ENCODE measurements at places on chromosomes 11 and 22. TPM values are rescaled to one million over a fixed set of nuclear protein-coding genes. Genes with fewer than 3 reads are reported as not detected.

TRPC6 gene
- total RNA-seq = 21.4 TPM

MAPK11 gene
- total RNA-seq = 9.1 TPM

FAM76B gene
- total RNA-seq = 82.8 TPM

ARHGEF17 gene
- 59.7 TPM for total RNA-seq

APOBEC3B gene
- 1.3 TPM for total RNA-seq

OR10D3 gene
- not detected for total RNA-seq

FGF3 gene
- total RNA-seq = not detected

All from upper lobe of left lung (tissue), 6 donors.